Heart left ventricle (tissue), 16 donors: ENCODE measurements at places on chromosomes 4 and X.
A peak's percentile ranks its signal among the peaks of the same experiment; 100 is the strongest.

GRCh38 chr4:117529401-117529800 lies 444.0 kb upstream of the TRAM1L1 start:
- DNase-seq = no peak

GRCh38 chr4:120692964-120693363 lies 229.6 kb downstream of the PRDM5 start:
- DNase-seq = no peak

- no peak for DNase-seq
These were observed 157.2 kb downstream of the LDB2 start for GRCh38 chr4:16741287-16741686.

GRCh38 chrX:30373951-30374350 lies 64.8 kb upstream of the NR0B1 start:
- DNase-seq = no peak

DNA sequence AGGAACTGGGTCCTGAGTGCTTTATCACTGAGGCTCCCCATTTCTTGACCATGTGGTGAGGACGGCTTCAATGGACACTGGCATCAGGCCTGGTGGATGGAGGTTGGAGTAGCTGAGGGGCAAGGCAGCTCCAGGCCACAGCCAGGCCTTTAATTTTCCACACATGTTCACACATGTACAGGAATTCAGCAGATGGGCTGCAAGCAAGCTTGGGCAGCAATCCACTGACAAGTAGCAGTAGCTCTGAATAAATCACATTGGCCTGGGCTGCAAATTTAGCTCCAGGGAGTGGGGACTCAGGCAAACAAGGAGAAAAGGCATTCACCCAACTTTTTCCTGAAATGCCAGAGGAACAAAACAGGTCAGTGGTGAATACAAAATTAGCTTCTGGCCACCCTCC lies 107.8 kb upstream of the SCML1 start:
- no peak for DNase-seq

DNA sequence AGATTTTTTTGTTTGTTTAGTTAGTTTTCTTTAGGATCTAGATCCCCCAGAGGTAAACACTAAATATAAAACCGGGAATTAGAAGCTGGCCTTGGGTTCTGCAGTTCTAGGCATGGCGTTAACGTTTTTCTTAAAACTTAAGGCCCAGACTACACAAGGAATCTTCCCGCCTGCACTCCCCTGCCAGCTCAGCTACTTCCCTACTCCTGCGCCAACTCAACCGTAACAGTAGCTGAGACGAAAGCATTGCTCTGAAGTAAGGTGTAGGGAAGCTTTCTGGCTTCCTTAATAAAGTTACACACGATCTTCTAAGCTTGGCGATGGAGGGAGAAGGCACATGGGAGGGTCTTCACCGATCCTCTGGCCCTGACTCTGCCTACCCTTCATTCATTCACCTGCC lies 37.1 kb downstream of the CPE start:
- DNase-seq = no peak

DNA sequence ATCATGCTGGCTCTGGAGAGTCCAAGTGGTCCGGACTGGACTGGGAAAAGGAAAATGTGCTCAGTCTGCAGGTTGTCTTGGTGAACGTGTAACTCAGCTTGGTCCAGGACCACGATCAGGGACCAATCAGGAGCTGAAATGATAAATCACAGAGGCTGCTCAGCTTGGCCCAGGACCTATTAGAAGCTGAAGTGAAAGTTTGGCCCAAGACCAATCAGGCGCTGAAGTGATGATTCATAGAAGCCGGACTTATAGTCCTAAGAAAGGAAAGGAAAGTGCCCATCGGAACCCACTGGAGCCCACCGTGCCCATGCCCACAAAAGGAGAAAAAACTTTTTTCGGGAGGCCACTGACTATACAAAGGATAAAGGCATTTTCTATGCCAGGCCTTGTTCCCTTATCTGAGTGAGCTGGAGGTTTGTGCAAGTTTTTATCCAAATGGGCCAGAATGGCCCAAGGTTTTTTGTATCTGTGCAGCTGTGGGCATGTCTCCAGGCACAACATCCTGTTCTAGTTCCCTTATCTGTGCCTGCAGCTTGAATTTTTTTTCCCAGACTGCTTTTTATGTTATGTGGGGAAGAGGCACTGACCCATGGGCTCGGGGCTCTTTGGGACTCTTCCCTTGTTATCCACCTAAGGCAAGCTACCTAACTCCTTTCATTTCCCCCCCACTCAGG lies 194.4 kb downstream of the FAM133A start:
- DNase-seq = no peak

DNA sequence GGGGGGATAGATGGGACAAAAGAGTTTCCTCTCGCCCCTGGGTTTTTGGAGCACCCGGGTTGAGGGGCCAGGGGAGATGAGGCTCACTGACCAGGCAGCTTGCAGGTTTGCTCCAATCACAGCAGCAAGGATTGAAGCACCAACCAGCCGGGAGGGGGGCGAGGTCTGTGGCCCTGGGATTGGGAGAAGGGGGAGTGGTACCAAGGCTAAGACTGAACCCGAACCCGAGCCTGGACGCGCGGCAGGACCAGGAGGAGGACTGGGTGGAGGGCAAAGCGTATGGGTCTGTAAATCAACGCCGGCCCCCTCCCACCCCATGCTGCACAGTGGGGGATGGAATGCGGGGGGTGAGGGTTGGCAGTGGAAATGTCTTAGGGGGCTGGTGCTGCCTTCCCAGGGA lies 3.5 kb downstream of the SOX3 start:
- DNase-seq = no peak

GRCh38 chrX:65686236-65686635 lies 18.8 kb downstream of the MSN start:
- no peak for DNase-seq

GRCh38 chrX:115368876-115369275 lies 79.4 kb downstream of the LUZP4 start:
- DNase-seq = no peak

GRCh38 chr4:61336488-61336887 lies 136.4 kb downstream of the ADGRL3 start:
- DNase-seq = no peak

GRCh38 chr4:104575278-104575677 lies 80.6 kb upstream of the CXXC4 start:
- no peak for DNase-seq

GRCh38 chr4:88457307-88458103 lies 586 bp downstream of the HERC5 start:
- peak; percentile 50 for DNase-seq

GRCh38 chr4:8478801-8479744 lies 38.5 kb downstream of the TRMT44 start:
- DNase-seq = no peak

DNA sequence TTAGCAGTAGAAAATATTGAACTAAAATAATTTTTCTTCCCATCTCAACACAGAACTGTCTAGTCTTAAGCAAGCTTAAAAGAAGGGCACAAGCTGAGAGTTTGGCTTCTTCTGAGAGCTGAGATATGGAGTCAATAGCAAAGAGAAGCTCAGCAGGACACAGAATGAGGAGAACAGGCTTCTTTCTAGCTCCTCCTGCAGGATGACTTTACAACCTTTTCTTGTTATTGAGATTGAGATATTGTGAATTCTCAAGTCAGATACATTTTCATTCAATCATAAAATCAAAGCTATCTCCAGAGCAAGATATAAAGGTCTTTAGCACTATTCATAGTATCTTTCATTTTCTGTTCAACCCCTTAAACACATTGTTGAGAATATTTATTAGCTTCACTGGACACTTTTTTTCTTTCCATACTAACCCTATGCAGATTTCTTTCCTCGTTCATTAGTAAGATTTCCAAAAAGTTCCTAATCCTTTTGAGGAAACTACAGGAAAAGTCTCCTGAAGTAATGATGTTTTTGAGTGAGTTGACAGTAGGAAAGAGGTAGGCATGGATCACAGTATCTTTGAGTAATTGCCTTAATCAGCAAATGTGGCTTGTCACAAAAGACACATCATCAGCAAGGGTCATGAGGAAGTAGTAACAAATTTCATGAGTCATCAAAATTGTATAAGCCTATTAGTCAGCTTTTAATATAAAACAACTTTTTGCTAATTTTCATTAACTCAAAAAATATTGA lies 17.8 kb upstream of the CXCL3 start:
- no peak for DNase-seq

DNA sequence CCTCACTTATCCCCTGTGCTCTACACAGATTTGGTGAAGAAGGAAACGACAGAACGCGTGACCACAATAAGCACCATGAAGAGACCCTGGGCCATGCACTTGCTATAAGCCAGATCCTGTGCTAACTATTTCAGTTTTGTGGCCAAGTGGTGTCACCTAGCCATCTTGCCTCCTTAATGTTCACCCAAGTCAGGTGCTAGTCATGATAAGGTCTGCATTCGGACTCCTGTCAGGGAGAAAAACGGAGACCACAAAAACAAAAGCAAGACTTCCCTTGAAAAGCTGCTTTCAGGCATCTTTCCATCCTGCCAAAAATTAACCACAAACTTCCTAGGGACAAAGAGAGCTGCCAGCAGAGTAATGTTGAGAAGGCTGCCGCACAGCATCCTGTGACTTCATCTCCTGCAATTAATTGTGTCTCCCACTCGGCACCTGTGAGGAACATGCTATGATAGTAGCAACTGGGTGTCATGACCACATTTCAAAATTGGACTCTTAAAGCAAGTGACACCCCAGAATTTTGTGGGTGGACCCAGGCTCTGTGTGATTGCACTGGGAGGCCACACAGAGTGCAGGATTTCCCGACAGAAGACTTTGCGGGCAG lies 8.8 kb upstream of the IDS start:
- DNase-seq = no peak

GRCh38 chr4:43244688-43245382 lies 352.3 kb downstream of the GRXCR1 start:
- DNase-seq = no peak

DNA sequence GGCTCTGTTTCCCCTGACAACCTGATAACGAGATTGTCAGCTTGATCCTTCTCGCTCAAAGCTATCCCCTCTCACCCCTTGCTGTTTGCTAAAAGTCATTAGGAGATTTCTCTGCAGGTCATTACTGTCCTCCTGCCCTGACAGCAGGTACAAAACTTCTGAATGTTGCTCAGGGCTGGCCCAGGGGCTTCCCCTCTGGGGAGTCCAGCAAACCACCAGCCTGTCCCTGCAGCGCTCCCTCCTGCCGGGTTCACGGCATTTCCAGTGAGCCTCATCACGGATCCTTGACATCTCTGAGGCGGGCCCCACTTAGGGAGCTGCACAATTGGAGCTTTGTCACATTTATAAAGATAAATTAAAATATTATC lies 5.2 kb upstream of the SORCS2 start:
- no peak for DNase-seq

DNA sequence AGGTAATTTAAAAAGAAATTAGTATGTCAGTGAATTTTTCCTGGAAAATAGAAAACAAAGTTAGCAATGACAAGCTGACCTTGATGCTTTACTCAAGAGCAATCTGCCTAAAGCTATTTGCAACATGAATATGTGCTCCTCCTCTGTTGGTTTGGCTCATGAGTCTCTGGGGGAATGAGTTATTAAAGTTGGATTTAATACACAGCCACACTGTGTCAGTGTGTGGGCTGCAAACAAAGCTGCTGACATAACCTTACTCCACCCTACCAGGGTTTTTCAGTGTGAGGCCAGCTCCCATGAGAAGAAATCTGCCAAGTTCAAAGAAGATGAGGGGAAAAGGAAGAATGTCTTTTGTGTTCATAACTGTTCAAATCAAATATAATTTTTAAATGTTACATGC lies 280.5 kb downstream of the TLL1 start:
- no peak for DNase-seq

DNA sequence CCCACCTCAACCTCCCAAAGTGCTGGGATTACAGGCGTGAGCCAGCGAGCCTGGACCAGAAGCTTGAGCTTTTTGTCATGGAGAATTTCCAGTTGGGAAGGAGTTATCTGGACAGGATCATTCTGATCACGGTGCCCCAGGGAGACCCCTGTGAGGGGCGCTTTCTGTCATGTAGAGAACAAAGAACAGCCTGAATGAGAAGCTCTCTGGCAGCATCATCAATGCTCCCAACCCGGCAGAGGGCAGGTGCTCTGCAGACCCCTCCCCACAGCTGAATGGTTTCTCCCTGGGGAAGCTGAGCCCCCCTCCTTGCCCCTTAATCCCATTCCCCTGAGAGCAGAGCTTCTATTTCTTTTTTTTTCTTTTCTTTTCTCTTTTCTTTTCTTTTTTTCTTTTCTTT lies 7.3 kb upstream of the CSF2RA start:
- no peak for DNase-seq

DNA sequence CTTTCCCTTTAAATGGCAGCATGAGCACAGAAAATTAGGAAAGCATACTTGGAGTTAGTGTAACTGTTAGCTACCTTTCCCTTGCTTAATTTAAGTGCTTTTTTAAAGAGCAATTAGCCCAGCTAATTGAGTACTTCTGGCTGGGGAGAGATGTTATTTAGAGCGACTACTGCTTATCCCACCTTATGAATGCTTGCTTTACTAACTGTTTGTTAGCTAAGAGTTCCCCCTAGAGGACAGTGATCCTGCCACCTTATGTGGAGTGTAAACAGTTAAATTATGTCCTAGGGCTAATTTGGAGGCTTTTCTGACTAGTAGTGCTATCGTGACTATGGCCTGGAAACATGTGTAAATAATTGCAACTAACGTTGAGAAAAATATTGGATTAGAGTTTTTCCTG lies 909.4 kb downstream of the FSTL5 start:
- DNase-seq = no peak

GRCh38 chr4:7608046-7608445 lies 173.3 kb upstream of the PSAPL1 start:
- no peak for DNase-seq

- no peak for DNase-seq
These were observed 47.4 kb downstream of the CCSER1 start for GRCh38 chr4:90174621-90175023.

DNA sequence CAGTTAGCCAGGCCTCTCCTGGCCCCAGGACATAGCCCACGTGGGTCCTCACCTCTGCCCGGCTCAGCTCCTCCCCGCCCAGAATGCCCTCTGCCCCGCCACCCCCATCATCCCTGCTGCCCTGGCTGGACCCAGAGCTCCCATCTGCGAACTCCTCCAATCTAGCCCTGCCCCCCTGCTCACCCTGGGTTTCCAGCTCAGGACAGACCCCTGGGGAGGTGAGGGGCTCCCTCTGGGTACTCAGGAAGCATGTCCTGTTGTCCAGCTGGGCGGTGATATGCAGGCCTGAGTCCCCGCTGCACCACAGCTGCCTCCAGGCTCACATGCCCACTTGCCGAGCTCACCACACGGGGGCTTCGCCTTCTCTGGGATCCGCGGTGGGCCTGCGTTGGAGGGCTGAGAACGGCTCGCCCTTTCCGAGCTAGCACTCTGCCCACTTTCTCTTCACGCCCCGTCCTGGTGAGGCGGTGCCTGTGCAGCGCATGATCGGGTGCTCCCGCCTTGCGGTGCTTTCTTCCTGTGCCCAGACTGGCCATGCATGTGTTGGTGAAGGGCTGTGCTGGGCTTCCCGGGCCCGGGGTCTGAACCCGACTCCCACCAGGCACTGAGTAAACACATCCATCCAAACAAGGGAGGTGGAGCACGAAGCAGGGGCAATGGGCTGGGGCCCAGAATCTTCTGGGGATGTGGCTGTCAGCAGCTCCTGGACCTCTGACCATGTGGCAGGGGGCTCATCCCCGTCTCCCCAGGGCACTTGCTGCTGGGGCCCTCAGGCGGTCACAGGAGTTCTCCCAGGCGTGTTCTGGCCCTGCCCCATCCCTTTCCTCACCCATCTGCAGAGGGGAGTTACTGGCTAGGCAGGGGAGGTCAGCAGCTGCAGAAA lies 74.3 kb downstream of the RGS12 start:
- DNase-seq = no peak

- no peak for DNase-seq
These were observed 6.7 kb downstream of the TEC start for GRCh38 chr4:48262926-48263325.
